ENCODE measurements at places on chromosomes 12 and 14. TPM values are rescaled to one million over a fixed set of nuclear protein-coding genes. Genes with fewer than 3 reads are reported as not detected.

Gene GPR84
- 1.2 TPM for total RNA-seq

Gene GLT8D2
- total RNA-seq: not detected

- H3K36me3 ChIP-seq: peaks cover 22% of the 10 kb centered on the region
- H3K27me3 ChIP-seq: no peaks in the 10 kb centered on the region
- no peak overlapping the region for H3K27ac ChIP-seq
- no peaks in the 10 kb centered on the region for H3K4me1 ChIP-seq
Measured at GRCh38 chr12:26646571-26646970, 186.4 kb downstream of the ITPR2 start.

Gene SMIM41
- not detected for total RNA-seq

Gene CIROP
- total RNA-seq: not detected

DNA sequence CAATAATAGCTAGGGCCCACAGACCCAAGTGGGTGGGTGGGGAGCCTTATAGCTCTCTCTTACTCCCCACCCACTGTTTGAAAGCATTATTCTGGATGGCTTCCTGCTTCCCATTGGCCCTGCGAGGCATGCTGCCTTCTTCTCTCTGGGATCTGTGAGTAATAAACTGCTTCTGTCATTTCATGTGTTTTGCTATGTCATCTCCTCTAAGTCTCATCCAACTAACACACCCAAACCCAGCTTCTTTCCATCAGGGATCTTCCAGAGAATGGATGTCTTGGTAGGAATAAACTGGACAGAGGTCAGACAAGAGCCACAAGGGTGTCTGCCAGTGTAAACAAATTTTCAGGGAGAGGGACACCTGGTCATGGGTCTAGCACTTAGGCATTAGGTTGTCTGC, 66.4 kb upstream of the BDKRB2 start:
- no peak for DNase-seq
- peaks cover 3% of the 10 kb centered on the region for H3K27me3 ChIP-seq
- no peaks in the 10 kb centered on the region for H3K36me3 ChIP-seq
- H3K4me3 ChIP-seq: no peak overlapping the region

Gene BEGAIN
- total RNA-seq: 5.6 TPM

DNA sequence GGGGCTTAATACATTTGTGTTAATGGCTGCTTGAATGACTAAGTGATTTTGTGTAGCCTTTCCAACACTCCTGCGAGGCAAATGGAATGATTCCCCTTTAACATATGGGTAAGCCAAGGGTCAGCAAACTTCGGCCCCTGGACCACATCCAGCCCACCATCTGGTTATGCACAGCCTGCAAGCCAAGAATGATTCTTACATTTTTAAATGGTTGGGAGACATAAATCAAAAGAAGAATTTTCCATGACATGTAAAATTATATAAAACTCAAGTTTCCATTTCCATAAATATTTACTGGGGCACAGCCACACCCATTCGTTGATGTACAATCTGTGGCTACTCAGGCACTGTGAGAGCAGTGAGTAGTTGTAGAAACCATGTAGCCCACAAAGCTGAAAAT, 9.0 kb downstream of the SLC8B1 start:
- H3K27ac ChIP-seq: no peak overlapping the region
- DNase-seq: no peak

DNA sequence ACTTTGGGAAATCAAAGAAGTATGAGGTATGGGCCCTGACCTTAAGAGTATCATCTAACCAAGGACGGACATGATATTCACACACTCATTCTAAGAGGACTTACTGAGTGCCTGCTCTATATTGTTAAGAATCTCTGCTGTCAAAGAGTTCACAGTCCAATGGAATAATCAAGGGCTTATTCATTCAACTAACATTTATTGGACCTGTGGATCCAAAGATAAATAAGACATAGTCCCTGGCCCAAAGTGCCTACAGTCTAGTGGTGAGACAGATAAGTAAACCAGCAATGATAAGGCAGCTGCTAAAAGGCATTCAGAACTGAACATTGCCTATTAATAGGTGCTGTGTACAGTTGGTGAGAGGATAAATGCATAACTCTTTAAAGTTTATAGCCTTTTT, 11.0 kb downstream of the WDR20 start:
- no peaks in the 10 kb centered on the region for H3K27me3 ChIP-seq
- no peak for DNase-seq
- H3K36me3 ChIP-seq: peaks cover 26% of the 10 kb centered on the region
- H3K4me1 ChIP-seq: peaks cover 46% of the 10 kb centered on the region

GRCh38 chr14:74978416-74978947, 23.1 kb upstream of the PGF start:
- no peaks in the 10 kb centered on the region for H3K27me3 ChIP-seq
- H3K4me3 ChIP-seq: no peak overlapping the region
- no peaks in the 10 kb centered on the region for H3K36me3 ChIP-seq
- H3K27ac ChIP-seq: no peak overlapping the region

Gene GALNT9
- total RNA-seq: 1.2 TPM

DNA sequence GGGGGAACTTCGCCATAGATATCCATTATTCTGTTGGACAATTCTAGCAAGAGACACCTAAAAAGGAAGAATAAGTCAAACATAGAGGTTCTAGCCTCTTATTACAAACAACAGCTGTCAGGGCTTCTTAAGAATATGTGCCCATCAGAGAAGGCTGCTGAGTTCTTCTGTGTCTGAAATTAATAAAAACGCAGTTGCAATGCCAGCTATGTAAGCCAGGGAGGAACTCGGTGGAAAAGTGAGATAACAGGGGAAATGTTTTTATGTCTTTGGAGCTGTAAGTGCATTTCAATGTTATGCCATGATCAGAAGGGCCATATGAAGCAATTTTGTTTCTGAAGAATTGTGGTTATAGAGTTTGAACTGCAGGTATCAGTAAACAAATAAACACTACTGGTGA, 95.0 kb downstream of the SYT1 start:
- no peak overlapping the region for H3K27ac ChIP-seq
- H3K27me3 ChIP-seq: no peaks in the 10 kb centered on the region
- no peak for DNase-seq
- no peaks in the 10 kb centered on the region for H3K36me3 ChIP-seq
- no peaks in the 10 kb centered on the region for H3K4me1 ChIP-seq

Gene SPIC
- not detected for total RNA-seq

DNA sequence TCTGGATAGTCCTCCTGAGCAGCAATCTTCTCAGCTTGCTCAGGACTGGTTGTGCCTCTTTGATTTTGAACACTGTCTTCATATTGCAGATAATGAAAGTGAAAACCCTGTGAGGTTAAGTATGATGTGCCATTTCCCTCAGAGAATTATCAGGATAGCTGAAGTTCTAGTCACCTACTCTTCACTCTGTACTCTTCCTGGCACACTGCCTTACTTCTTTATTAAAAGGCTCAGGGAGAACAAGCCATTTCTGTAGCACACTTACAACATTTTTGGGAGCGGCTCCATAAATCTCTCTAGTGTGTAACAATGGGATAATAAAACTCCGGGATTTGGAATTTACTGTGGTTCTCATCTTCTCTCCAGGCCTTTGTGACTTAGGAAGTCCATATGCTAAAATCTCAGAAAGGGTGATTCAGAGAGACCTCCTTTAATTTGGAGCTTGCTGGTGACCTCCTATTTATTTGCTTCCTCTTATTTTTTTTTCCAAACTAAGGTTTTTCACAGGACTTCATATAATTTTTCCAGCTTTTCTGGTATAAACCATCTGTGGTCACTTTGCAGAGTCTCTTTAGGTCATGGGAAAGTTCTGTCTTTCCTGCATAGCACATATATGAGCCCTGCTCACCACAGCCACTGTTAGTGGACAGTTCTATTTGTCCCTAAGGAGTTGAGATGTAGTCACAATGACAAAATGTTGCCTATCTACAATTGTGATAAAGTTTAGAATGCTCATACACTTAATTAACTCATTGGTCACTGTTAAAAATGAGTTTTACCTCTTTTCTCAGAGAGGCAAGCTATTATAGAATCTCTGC, 53.5 kb upstream of the LDHB start:
- no peaks in the 10 kb centered on the region for H3K4me1 ChIP-seq
- H3K4me3 ChIP-seq: no peak overlapping the region
- no peak overlapping the region for H3K27ac ChIP-seq

- H3K36me3 ChIP-seq: no peaks in the 10 kb centered on the region
- no peaks in the 10 kb centered on the region for H3K4me1 ChIP-seq
- no peak overlapping the region for H3K27ac ChIP-seq
- peaks cover 3% of the 10 kb centered on the region for H3K27me3 ChIP-seq
- no peak overlapping the region for H3K4me3 ChIP-seq
- DNase-seq: no peak
Measured at GRCh38 chr12:24510581-24511125, 438.2 kb downstream of the BCAT1 start.

Gene GPX2
- total RNA-seq: not detected

Data from activated naive CD4-positive, alpha-beta T cell treated with anti-CD3 and anti-CD28 coated beads for 36 hours (primary cell).